ENCODE measurements at places on chromosomes 12 and 14. TPM values are rescaled to one million over a fixed set of nuclear protein-coding genes. Genes with fewer than 3 reads are reported as not detected.

DNA sequence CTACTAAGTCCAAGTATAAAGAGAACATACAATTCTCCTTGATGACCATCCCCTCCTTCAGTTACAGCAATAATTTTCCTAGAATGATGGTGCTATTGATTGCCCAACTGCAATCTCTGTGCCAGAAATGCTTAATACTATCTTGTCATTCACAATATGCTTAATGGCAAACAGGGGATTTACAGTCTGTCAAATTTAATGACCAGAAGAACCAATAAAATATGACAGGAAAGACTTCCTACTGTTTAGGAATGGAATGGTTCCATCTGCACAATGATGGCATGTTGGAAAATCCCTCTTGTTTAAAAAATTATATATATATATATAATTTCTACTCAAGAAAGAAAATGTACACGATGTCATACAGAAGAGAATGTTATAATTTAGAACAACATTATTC lies 623.2 kb downstream of the CCER1 start:
- peak overlapping the region; percentile 14 for H3K27ac ChIP-seq
- no peaks in the 10 kb centered on the region for H3K36me3 ChIP-seq
- no peaks in the 10 kb centered on the region for H3K27me3 ChIP-seq
- H3K4me3 ChIP-seq, result no peak overlapping the region

DNA sequence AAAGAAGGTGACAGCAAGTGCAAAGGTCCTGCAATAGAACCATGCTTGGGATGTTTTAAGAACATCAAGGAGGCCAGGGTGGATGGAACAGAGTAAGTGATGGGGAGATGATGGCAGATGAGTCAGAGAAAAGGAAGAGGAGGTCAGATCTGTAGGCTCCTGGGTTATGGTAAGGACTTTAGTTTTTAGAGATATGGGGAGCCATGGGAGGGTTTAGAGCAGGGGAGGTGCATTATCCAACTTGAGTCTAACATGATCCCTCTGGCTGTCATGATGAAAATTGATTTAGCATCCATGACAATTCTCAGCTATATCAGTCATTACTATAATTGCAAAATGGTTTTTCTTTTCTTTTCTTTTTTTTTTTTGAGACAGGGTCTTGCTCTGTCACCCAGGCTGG lies 7.3 kb upstream of the PLBD2 start:
- H3K4me1 ChIP-seq, result no peaks in the 10 kb centered on the region
- H3K36me3 ChIP-seq, result no peaks in the 10 kb centered on the region
- DNase-seq, result no peak

DNA sequence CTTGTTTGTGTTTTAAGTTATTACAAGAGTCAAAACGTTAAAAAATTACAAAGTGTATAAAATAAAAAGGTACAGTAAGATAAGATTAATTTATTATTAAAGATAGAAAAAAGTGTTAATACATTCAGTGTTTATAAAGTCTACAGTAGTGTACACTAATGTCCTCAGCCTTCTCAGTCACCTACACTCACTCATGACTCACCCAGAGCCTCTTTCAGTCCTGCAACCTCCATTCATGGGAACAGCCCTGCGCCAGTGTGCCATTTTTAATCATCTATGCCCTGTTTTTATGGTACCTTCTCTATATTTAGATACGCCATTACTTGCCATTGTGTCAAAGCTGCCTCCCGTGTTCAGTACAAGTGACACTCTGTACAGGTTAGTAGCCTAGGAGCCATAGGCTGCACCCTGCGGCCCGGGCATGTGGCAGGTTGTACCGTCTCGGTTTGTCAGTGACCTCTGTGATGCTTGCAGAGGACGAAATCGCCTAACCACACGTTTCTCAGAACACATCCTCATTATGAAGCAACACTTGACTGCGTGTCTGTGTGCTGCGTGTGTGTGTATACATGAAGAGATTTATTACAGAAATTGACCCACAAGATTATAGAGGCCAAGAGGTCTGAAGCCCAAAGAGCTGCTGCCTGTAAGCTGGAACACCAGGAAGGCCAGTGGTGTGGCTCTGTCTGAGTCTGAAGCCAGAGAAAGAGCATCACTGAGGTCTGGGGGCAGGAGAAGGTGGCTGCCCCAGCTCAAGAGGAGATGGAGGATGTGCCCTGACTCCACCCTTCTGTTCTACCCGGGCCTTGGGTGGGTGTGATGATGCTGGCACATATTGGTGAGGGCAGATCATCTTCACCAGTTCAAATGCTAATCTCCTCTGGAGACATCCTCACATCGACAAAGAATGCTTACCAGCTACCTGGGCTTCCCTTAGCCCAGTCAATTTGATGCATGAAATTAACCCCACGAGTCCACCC lies 116.6 kb upstream of the C14orf180 start:
- H3K27ac ChIP-seq, result no peak overlapping the region
- no peak for DNase-seq
- H3K36me3 ChIP-seq, result no peaks in the 10 kb centered on the region
- peaks cover 8% of the 10 kb centered on the region for H3K4me1 ChIP-seq

- H3K27me3 ChIP-seq, result no peaks in the 10 kb centered on the region
- peaks cover 23% of the 10 kb centered on the region for H3K4me1 ChIP-seq
- peak overlapping the region; percentile 52 for H3K27ac ChIP-seq
- H3K36me3 ChIP-seq, result no peaks in the 10 kb centered on the region
- DNase-seq, result peak; percentile 39
- peak overlapping the region; percentile 62 for H3K4me3 ChIP-seq
These were observed 17.3 kb upstream of the YY1 start for GRCh38 chr14:100221533-100222223.

DNA sequence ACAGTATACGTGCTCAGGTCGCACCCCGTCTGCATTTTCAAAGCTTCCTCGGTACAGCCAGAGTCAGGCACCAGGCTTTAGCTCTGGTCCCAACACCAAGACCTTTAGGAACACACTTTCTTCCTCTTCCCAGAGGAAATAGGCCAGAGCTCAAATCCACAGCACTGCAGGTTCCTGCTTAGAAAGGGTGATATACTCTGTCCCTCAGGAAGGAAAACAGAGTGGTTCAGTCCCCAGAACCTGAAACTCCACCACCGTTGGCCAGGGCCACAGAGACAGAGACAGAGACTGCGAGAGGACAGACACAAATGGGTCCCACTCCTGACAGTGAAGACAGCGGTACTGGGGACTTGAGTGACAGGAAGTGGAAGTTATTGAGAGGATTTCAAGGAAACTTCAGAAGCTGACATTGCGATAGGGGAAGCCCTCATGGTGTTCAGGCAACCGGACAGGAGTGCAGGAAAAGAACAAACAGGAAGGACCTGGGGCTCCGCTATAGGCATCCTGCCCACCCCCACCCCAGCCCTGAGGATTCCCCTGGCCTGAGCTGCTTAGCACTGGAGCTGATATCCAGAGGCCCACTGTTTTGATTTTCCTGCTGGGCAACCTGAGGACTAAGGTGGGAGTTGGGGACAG lies 5.5 kb upstream of the KRT8 start:
- DNase-seq, result no peak
- no peaks in the 10 kb centered on the region for H3K4me1 ChIP-seq
- H3K36me3 ChIP-seq, result no peaks in the 10 kb centered on the region
- H3K27me3 ChIP-seq, result no peaks in the 10 kb centered on the region

- H3K4me1 ChIP-seq, result peaks cover 16% of the 10 kb centered on the region
- no peaks in the 10 kb centered on the region for H3K36me3 ChIP-seq
- peak overlapping the region; percentile 24 for H3K27ac ChIP-seq
- no peak for DNase-seq
- H3K27me3 ChIP-seq, result no peaks in the 10 kb centered on the region
- no peak overlapping the region for H3K4me3 ChIP-seq
These were observed 452.1 kb downstream of the BCAT1 start for GRCh38 chr12:24496755-24497154.

- H3K27me3 ChIP-seq, result no peaks in the 10 kb centered on the region
- no peak overlapping the region for H3K27ac ChIP-seq
- H3K36me3 ChIP-seq, result no peaks in the 10 kb centered on the region
- DNase-seq, result no peak
- H3K4me3 ChIP-seq, result no peak overlapping the region
- H3K4me1 ChIP-seq, result peaks cover 21% of the 10 kb centered on the region
These were observed 57.2 kb downstream of the LTBP2 start for GRCh38 chr14:74554742-74555362.

GRCh38 chr14:55248411-55248810 lies 22.8 kb upstream of the FBXO34 start:
- no peak for DNase-seq
- no peaks in the 10 kb centered on the region for H3K4me1 ChIP-seq

DNA sequence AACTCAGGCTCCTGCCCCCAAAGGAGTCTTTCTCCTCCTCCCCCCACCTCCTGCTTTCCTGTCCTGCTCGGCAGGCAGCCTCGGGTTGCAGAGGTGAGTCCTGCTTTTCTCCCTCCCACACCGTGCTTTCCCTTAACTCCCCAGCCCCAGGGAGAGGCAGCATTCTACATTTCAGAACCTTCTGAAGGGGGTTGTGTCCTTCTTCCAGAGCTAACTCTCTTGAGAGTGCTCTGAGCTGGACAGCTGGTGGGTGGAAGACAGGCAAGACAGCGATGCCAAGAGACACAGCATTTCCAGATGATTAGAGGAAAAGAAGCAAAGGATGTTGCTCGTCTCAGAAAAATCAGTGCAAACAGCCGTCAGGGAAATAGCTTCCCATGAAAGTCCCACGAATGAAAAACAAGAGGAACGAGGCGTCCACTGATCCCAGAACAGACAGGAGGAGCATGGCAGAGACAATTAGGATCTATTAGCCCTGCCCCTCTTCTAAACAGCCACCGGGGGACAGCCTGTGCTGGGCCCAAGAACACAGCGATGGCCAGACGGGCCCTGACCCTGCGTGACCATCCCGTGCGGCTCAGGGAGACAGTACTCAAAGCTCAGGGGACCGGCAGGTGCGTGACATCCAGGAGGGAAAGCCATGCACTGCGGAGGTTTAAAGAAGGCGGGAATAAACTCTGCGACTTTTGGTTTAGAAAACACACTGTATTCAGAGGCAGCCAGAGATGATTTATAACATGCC lies 216.5 kb upstream of the RTL1 start:
- H3K27ac ChIP-seq, result peak overlapping the region; percentile 76
- peak overlapping the region; percentile 44 for H3K4me3 ChIP-seq
- peaks cover 21% of the 10 kb centered on the region for H3K27me3 ChIP-seq

DNA sequence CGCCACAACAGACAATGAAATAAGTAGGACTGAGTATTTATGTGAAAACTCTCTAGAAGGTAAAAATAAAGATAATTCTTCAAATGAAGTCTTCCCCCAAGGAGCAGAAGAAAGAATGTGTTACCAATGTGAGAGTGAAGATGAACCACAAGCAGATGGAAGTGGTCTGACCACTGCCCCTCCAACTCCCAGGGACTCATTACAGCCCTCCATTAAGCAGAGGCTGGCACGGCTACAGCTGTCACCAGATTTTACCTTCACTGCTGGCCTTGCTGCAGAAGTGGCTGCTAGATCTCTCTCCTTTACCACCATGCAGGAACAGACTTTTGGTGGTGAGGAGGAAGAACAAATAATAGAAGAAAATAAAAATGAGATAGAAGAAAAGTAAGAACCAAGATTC lies 82.7 kb downstream of the VEZT start:
- no peaks in the 10 kb centered on the region for H3K4me1 ChIP-seq
- peaks cover 61% of the 10 kb centered on the region for H3K36me3 ChIP-seq
- no peak overlapping the region for H3K27ac ChIP-seq
- H3K27me3 ChIP-seq, result no peaks in the 10 kb centered on the region
- DNase-seq, result no peak
- no peak overlapping the region for H3K4me3 ChIP-seq

- no peak overlapping the region for H3K4me3 ChIP-seq
- H3K27ac ChIP-seq, result no peak overlapping the region
- H3K4me1 ChIP-seq, result no peaks in the 10 kb centered on the region
These were observed 207.2 kb upstream of the TMPO start for GRCh38 chr12:98308141-98308540.

DNA sequence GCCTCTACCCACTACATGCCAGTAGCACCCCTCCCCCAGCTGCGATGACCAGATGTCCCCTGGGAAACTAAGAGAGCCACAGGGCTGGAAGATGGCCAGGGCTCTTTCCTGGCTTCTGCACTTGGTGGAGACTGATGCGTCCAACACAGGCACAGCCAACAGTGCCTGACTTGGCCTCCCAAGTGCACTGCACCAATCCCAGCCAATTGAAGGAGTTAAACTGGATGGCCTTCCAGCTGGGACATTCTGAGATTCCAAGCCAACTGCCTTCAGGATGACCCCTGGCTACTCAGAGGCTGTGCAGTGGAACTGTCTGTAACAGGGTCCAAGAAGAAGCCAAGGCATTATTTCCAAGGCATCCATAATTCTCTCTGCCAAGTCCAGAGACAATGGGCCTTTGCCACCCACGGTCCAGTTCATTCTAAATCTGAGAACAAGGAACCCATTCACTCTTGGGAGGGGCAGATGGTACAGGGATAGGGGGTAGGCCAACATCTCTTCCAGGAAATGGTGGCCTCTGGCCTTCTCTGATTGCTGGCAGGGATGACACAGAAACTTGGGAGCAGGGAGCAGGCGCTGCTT lies 35.2 kb downstream of the PRIMA1 start:
- H3K4me3 ChIP-seq, result no peak overlapping the region
- H3K27ac ChIP-seq, result peak overlapping the region; percentile 70
- DNase-seq, result peak; percentile 84
- H3K27me3 ChIP-seq, result no peaks in the 10 kb centered on the region

- H3K27ac ChIP-seq, result no peak overlapping the region
- no peak overlapping the region for H3K4me3 ChIP-seq
- no peaks in the 10 kb centered on the region for H3K4me1 ChIP-seq
- H3K27me3 ChIP-seq, result no peaks in the 10 kb centered on the region
These were observed 48.4 kb downstream of the ATL1 start for GRCh38 chr14:50608302-50608851.

- H3K4me1 ChIP-seq, result peaks cover 4% of the 10 kb centered on the region
- no peaks in the 10 kb centered on the region for H3K36me3 ChIP-seq
- H3K27me3 ChIP-seq, result peaks cover 95% of the 10 kb centered on the region
- no peak overlapping the region for H3K4me3 ChIP-seq
These were observed 11.8 kb upstream of the OR6S1 start for GRCh38 chr14:20652996-20653975.

- no peaks in the 10 kb centered on the region for H3K27me3 ChIP-seq
- DNase-seq, result no peak
- H3K4me3 ChIP-seq, result no peak overlapping the region
- H3K27ac ChIP-seq, result no peak overlapping the region
These were observed 92.9 kb downstream of the SLCO1B1 start for GRCh38 chr12:21223930-21224329.

- no peak for DNase-seq
- no peak overlapping the region for H3K27ac ChIP-seq
- no peaks in the 10 kb centered on the region for H3K4me1 ChIP-seq
These were observed 137.6 kb downstream of the GRIN2B start for GRCh38 chr12:13843841-13844240.

GRCh38 chr12:41462312-41462711 lies 274.2 kb downstream of the PDZRN4 start:
- H3K4me1 ChIP-seq, result no peaks in the 10 kb centered on the region
- H3K27ac ChIP-seq, result no peak overlapping the region
- H3K36me3 ChIP-seq, result no peaks in the 10 kb centered on the region

GRCh38 chr14:103700753-103701490 lies 14.3 kb downstream of the XRCC3 start:
- H3K27ac ChIP-seq, result peak overlapping the region; percentile 72
- DNase-seq, result peak; percentile 33
- peaks cover 57% of the 10 kb centered on the region for H3K36me3 ChIP-seq
- peaks cover 99% of the 10 kb centered on the region for H3K4me1 ChIP-seq
- H3K4me3 ChIP-seq, result no peak overlapping the region
- no peaks in the 10 kb centered on the region for H3K27me3 ChIP-seq

- H3K4me3 ChIP-seq, result no peak overlapping the region
- H3K36me3 ChIP-seq, result peaks cover 33% of the 10 kb centered on the region
- no peak overlapping the region for H3K27ac ChIP-seq
- H3K4me1 ChIP-seq, result no peaks in the 10 kb centered on the region
- no peak for DNase-seq
These were observed 108.8 kb downstream of the TXNDC16 start for GRCh38 chr14:52443506-52443905.

Gene SLC25A21
- 0.77 TPM for total RNA-seq

Gene TDRD9
- total RNA-seq, result 4.8 TPM

Gene SERPINA4
- not detected for total RNA-seq

Gene RNASE4
- total RNA-seq, result 9.0 TPM

Gene GPR84
- total RNA-seq, result not detected

Gene KRT8
- total RNA-seq, result 63.4 TPM

Gene TGM1
- total RNA-seq, result 0.96 TPM

Gene BICDL1
- 0.08 TPM for total RNA-seq
